ENCODE measurements at places on chromosomes 5 and 9.

DNA sequence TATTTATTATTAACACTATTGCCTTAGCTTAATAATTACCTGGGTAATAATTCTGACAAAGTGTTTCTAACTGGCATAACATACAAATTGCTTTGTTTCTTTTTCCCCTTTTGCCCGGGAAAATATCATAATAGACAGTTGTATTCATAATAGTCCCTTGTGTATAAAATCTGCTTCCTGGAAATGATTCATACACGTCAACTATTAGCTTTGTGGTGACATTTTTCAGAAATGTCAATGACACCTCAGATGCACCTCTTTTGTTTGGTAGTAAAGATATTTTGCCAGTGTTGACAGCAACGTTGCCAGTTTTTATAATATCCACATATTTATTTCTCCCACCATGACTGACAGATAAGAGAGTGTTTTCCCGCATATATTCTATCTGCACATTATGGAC, 73.0 kb downstream of the RASEF start:
- DNase-seq = no peak

GRCh38 chr9:16102154-16102553, 549.3 kb downstream of the CCDC171 start:
- DNase-seq = no peak

DNA sequence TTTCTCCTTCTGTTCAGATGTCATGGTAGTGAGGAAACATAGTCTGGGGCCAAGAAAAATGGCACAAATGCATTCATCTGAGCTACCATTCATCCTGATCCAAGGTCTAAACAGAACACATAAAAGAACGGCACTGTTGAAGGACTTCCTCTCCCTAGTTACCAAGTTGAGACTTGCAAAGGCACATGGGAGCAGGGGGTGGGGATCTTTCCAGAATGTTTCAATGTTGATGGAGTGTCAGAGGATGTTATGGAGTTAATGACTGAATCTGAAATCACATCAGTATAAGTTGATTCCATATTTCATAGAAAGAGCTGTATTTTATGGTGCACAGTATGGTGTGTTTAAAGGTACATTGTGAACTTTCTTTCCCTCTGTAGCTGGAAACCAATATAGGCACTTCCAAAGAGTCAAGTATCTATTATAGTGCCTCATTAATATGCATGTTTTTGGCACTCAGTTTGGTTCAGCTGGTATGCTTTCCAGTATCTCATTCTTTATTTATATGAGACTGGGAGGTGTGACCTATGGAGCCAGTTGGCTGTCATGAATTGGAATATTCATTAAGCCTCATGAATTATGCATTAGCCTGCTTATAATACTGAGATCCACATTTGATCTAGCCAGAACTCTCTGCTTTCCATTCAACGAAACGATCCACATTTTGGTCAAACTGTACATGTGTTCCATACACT, 603.0 kb downstream of the NR2F1-AS1 start:
- DNase-seq = no peak

- DNase-seq = no peak
Observed at GRCh38 chr5:87686975-87687374, 274.2 kb upstream of the CCNH start.

Data from stimulated activated CD8-positive, alpha-beta memory T cell treated with anti-CD3 and anti-CD28 coated beads, Interleukin-15, amount 100 ng/mL, for 48 hours (primary cell).